ENCODE measurements at places on chromosomes 3 and 15. TPM values are rescaled to one million over a fixed set of nuclear protein-coding genes. Genes with fewer than 3 reads are reported as not detected.

DNA sequence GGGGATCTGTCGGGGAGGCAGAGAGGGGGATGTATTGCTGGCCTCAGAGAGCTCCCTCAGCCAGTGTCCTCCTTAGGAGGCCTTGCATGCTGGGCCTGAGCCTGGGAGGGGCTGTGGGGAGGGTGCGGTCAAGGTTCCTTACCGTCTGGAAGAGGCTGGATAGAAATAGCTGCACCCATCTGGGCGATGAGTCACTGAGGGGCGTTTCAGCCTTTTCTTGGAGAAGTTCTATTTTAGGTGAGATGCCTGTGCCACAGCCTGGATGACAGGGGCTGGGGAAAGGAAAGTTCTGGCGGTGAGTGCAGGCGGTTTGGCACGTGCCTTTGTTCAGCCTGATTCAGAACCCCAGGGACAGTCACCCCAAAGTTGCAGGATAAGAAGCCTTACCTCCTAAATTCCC, 35.7 kb upstream of the APEH start:
- peak; percentile 30 for DNase-seq

Gene STX19
- not detected for total RNA-seq

- no peak for DNase-seq
These were observed 783.0 kb upstream of the ARPP21 start for GRCh38 chr3:34856081-34856947.

DNA sequence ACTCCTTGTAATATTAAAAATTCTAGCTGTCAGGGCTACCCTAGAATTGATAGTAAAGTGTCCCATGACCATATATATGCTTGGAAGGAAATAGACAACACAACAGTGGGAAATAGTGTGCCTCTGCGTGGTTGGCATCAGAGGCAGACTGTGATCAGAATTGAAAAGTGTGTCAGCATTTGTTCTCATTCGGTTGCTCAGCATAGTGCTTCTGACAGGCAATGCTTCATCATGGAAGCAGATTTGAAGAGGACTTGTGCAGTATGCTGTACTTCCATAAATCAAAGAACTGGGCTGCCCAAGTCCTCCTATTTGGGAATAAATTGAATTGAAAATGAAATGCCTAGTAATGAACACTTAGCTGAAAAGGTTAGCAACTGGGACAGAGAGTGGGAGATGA, 435.7 kb downstream of the DIPK2A start:
- no peak for DNase-seq

Gene PP2D1
- total RNA-seq = not detected

DNA sequence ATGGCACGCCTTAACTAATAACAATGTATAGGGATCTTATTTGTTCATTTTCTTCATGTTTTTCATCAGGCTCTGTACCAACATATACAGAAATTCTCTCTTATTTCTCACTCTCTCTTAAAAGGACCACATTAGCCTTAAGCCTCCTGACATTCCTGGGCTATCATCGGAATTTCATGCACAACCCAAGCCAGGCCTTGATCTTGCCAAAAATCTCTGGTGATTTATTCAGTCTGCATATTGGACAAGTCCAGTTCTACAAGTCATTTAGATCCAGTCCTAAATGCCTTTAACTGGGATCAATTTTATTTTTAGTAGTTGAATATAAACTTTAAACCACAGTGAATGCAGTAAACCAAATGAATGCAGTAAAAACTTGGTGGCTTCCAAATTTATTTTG, 385.4 kb downstream of the MECOM start:
- no peak for DNase-seq

- DNase-seq = peak; percentile 80
These were observed 19.3 kb downstream of the CCDC12 start for GRCh38 chr3:46957092-46957820.

DNA sequence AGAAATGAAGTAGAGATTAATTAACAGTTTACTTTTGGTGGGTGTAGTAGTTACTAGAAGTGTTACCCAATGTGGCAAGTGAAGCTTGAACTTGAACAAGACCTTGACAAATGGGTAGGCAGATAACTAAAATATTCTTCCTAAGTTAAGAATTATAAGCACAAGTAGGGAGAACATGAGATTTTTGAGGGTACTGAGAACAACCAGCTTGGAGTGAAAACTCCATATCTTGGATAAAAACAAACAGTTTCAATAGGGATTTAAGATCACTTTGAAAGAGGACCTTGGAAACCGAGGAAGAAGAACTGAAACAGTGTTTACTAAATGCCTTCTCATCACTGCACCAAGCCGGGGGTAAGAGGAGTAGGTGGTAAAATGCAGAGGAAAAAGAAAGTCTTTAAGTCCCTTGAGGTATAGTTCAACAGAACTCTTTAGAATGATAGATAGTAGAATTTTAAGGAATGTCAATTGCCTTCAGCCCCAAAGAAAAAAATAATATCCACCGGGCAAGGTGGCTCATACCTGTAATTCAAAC, 496.7 kb downstream of the NAALADL2 start:
- no peak for DNase-seq

DNA sequence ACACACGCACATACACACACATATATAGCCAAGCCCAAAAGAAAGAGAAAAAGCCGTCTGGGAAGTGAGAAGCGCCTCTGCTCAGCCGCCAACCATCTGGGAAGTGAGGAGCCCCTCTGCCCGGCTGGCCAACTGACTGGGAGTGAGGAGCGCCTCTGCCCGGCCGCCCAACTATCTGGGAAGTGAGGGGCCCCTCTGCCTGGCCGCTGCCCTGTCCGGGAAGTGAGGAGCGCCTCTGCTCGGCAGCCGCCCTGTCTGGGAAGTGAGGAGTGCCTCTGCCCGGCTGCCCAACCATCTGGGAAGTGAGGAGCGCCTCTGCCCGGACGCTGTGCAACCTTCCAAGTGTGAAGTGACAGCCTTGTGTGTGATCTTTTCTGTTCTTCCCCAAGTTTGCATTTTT, 49.2 kb downstream of the FHIT start:
- no peak for DNase-seq

- DNase-seq = peak; percentile 98
These were observed 15.7 kb downstream of the BHLHE40 start for GRCh38 chr3:4994823-4995499.

DNA sequence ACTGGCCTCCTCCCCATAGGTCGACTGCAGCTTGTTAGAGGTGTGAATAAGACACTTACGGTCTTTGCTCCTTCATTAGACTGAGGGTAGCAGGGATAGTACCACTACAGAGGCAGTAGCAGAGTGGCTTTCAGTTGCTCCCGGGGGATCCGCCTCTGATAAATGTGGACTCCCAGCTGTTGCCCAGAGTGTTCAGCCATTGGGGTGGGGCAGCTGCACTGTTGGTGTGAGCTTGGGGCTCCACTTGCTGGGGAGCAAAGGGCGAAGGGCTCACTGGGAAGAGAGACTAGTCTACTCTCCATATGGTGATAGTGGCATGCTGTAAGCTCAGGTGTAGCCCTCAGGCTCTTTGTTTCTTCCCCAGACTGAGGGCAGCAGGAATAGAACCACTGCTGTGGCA, 239.1 kb downstream of the LRRN1 start:
- DNase-seq = no peak

DNA sequence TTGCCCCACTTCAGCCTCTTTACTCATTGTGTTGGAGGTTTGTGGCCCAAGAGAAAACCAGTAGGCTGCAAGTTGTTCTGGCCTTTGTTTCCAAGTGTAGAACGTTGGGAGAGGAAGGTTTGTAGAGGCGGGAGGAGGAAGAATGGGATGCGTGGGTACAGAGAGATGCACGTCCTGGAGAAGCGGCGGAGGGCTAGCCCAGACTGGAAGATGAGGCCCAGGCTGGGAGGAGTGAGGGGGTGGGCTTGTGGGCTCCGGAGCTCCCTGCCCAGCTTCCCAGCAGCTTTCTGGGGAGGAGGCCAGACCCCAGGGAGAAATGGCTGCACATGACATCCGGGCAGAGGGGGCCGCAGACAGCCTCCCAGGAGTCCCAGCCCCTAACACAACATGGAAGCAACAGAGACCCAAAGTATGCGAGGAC, 5.3 kb downstream of the PLA2G4F start:
- DNase-seq = no peak

GRCh38 chr3:66397745-66398144, 103.1 kb downstream of the LRIG1 start:
- DNase-seq = no peak

Gene ISLR
- not detected for total RNA-seq

GRCh38 chr3:2945121-2945520, 165.1 kb downstream of the IL5RA start:
- DNase-seq = no peak

- no peak for DNase-seq
These were observed 98.7 kb upstream of the RAP2B start for GRCh38 chr3:153063337-153063736.

DNA sequence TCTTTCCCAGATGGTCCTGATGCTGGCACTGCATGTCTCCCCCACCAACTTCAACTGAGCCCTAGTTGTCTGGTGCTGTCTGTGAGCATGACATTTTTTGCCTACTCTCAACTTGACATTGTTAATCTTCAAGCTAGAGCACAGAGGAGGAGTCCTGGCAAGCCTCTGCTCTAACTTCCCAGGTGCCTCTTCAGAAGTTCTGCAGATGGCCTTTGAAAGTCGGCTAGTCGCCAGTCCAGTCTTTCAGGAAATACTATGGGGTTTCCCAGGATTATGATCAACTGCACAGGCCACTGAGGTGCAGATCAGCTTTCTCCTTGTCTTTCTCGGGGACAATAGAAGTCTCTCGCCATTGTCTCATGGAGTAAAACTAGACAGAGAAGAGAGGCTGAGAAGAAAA, 86.7 kb downstream of the ST8SIA2 start:
- no peak for DNase-seq

DNA sequence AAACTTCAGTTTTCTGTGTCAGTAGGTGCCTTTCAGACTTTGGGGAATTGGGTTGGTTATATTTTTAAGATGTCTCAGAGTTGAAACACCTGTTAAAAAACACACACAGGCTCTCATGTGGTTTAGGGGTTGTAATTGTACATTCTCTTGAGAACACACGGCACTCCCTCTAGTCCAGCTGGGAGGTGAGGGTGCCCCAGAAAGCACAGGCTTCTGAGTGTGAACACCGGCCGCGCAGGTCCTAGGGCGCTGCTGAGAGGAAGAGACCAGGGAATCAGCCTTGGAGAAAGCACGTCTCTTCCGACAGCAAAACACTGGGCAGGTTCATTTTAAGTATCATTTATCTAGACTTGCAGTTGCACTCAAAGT, 68.0 kb upstream of the RPL35A start:
- no peak for DNase-seq

GRCh38 chr3:179091113-179091512, 19.5 kb upstream of the ZMAT3 start:
- no peak for DNase-seq

GRCh38 chr15:22265056-22265945, 185.0 kb downstream of the OR4M2 start:
- no peak for DNase-seq

DNA sequence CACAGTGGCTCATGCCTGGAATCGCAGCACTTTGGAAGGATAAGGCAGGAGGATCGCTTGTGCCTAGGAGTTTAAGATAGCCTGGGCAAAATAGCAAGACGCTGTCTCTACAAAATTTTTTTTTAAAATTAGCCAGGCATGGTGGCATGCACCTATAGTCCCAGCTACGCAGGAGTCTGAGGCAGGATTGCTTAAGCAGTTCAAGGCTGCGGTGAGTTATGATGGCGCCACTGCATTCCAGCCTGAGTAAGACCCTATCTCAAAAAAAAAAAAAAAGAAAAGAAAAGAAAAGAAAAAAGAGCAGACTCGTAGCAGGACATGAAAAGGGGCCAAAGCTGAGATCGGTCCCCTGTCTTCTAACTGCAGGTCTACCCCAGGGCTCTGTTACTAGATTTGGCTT, 18.9 kb downstream of the SRGAP3 start:
- no peak for DNase-seq

Measured in renal cortical epithelial cell (primary cell).